Stomach (tissue), 19 donors: ENCODE measurements at places on chromosomes 16 and 17. TPM values are rescaled to one million over a fixed set of nuclear protein-coding genes. Genes with fewer than 3 reads are reported as not detected.

The OTOP2 gene
- not detected for total RNA-seq

The CCL17 gene
- total RNA-seq: not detected

The TANC2 gene
- 99.1 TPM for total RNA-seq

DNA sequence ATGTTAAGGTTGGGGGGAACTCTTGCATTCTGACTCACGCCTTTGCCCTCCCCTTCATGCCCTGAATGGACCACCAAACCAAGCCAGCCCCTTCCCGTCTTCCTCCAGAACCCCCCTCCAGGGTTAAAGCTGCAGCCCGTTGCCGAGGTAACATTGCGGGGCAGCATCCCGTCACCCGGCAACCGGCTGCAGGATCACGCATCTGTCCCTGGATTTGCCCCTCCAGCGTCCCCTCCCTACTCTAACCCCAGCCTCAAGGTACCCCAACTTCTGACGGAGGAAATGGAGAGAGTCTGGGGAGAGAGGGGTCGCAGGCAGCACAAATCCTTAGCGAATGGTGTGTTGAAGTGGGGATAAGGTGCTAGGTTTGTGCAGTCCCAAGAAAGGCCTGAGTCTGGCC is 563 bp upstream of the NLGN2 start:
- no peak for DNase-seq

DNA sequence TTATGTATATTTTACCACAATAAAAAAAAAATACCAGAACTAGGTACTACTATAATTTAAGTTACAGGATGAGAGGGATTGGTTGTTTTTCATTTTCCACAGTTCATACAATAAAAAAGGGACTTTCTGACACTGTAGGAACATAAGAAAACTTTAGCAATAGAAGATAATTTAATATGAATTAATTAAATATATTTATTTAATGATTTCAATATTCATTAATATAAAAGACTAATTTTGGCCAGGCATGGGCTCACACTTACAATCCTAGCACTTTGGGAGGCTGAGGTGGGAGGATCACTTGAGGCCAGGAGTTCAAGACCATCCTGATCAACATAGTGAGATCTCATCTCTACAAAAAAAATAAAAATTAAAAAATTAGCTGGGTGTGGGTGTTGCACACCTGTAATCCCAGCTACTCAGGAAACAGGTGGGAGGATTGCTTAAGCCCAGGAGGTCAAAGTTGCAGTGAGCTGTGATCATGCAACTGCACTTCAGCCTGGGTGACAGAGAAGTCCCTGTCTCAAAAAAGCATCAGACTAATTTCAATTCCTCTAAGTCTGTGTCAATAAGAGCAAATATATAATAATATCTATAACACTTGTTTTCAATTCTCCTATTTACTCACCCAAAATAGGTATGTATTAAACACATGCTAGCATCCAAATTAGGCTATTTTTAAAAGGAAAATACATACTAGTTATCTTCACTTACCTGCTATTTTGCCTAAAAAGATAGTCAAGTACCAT is 79.6 kb downstream of the BRIP1 start:
- no peak for DNase-seq

GRCh38 chr17:43714465-43715149 is 44.0 kb downstream of the SOST start:
- no peak for DNase-seq

DNA sequence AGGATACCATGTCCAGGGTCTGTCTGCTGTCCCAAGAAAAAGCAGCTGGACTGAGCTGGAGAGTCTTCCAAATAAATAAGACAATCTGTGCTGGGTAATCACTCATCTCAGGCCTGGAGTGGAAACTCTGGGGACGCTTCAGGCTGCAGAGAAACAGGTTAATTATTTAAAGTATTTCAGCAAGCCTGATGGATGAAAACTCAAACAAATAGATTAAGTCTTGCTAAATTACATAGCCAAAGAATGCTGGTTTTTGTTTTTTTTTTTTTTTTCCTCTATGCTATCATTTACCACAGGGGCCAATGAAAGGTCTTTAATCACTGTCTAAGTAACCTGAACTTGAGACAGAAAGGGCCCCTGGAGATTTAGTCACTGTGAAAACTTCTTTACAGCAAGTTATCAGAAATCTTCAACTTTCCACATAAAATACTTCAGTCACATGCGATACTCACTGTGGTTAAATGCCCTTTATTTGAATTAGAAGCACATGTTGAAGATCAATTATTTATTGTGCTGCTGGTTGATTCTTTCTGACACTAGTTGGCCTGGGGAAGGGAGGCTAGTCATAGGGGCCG is 31.0 kb upstream of the KCNJ2 start:
- peak; percentile 49 for DNase-seq

DNA sequence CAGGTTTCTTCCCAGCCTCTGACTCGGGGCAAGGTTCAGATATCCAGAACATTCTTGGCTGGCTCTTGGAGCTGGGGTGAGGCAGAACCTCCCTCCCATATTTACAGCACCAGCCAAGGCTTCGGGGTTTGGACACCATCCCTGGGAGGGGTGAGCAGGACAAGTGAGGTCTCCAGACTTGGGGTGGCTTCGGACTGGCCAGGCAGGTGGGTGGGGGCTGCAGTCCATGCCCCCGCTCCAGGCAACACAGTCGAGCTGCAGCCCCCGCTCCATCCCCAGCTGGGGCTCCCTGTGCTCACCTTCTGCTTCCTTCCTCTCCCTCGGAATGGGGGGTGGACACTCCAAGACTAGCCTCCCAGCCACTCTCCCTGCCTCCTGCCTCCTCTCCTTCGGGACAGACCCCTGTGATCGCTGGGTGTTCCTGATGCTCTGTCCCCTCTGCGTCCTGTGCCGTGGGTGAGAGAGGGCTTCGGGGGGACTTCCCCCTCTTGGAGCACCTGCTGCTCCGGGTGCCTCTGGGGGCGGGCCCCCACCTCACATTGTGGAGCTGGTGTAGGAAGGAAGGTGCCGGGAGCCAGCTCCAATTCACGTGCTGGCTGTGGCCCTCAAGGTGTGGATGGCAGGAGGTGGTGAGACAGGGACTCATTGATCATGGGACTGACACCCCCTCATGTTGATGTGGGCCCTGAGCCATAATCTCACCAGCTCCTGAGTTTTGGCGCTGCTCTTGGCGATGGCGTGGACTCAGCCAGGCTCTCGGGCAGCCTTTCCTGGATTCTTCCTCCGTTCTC is 189.2 kb downstream of the SEC14L1 start:
- DNase-seq: peak; percentile 19

GRCh38 chr16:85243308-85243707 is 131.0 kb upstream of the CIBAR2 start:
- no peak for DNase-seq
